Stimulated activated CD8-positive, alpha-beta memory T cell treated with anti-CD3 and anti-CD28 coated beads, Interleukin-12 subunit alpha, Interleukin-12 subunit beta, amount 100 ng/mL, for 4 hours (primary cell): ENCODE measurements at places on chromosomes 4 and X.

GRCh38 chr4:83408908-83409307, 46.7 kb downstream of the HELQ start:
- no peak for DNase-seq

DNA sequence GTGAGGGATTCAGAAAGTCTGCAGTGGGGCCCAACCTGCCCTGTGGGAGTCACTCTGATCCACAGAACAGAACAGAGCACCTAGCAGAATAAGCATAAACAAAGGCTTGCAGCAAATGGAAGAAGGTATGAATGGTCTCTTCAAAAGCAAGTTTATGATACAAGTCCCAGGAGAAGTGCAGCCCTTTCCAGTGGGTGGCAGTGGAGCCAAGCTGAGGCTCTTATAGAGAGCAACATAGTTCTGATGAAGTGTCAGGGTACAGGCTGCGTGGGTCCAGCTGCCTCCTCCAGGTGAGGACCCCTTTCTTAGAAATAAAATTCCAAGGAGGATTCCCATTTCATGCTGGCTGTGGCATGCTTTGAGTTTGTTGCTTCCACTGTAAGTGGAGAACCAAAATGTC, 88.8 kb upstream of the PAK3 start:
- DNase-seq, result no peak

GRCh38 chr4:158965226-158965625, 137.7 kb upstream of the RAPGEF2 start:
- no peak for DNase-seq

- DNase-seq, result no peak
Observed at GRCh38 chr4:185734214-185734613, 77.8 kb downstream of the SORBS2 start.

- DNase-seq, result no peak
Observed at GRCh38 chr4:15182600-15183220, 180.4 kb downstream of the CPEB2 start.

DNA sequence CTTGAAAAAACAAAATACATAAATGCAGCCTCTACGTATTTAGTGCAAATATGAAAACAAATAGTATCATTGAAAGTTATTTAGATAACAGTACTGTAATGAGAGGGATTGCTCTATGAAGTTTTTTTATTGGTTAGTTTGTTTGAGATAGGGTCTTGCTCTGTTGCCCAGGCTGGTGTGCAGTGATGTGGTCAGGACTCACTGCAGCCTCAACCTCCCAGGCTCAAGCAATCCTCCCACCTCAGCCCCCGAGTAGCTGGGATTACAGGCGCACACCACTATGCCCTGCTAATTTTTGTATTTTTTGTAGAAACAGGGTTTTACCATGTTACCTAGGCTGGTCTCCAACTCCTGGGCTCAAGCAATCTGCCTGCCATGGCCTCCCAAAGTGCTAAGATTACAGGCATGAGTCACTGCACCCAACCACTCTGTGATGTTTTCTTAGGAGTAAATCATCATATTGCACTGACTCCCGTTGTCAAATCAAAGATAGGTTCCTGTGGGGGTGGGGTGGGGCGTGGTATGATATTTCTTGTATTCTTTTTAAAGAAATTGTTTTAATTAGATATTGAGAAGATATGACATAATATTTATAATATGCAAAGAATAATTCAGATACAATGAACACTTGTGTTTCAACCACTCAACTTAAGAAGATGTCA, 75.8 kb downstream of the ATG4A start:
- no peak for DNase-seq

- no peak for DNase-seq
Observed at GRCh38 chrX:71859637-71860036, 51.0 kb upstream of the NHSL2 start.

- DNase-seq, result no peak
Observed at GRCh38 chrX:43682726-43683125, 26.6 kb downstream of the MAOA start.

GRCh38 chrX:143058120-143058519, 32.4 kb downstream of the SPANXN4 start:
- DNase-seq, result no peak

DNA sequence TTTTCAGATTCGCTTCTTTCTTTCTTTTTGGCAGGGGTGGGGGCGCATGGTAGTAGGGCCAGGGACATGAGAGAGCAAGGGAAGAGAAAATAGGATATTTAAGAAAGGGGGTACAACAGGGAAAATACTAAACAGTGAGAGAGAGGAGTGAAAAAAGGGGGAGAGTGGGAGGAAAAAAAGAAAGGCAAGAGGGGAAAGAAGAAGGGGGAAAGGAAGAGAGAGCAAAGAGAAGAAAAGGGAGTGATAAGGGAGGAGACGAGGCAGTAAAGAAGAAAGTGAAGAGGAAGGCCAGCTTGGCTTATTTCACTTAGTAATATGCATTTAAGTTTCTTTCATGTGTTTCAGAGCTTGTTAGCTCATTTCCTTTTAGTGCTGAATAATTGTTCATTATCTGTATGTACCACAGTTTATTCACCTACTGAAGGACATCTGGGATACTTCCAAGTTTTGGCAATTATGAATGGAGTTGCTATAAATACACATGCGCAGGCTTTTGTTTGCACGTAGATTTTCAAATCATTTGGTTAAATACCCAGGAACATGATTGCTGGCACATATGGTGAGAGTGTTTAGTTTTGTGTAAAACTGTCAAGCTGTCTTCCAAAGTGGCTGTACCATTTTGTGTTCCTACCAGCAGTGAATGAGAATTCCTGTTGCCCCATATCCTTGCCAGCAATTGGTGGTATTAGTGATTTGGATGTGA, 37.3 kb downstream of the CASP6 start:
- no peak for DNase-seq

GRCh38 chrX:33207056-33207455, 4.3 kb downstream of the DMD start:
- DNase-seq, result no peak

- no peak for DNase-seq
Observed at GRCh38 chr4:56871371-56871866, 36.3 kb upstream of the REST start.

- DNase-seq, result no peak
Observed at GRCh38 chr4:149999485-150000074, 78.7 kb upstream of the DCLK2 start.

- no peak for DNase-seq
Observed at GRCh38 chr4:159516556-159517140, 413.8 kb downstream of the RAPGEF2 start.

DNA sequence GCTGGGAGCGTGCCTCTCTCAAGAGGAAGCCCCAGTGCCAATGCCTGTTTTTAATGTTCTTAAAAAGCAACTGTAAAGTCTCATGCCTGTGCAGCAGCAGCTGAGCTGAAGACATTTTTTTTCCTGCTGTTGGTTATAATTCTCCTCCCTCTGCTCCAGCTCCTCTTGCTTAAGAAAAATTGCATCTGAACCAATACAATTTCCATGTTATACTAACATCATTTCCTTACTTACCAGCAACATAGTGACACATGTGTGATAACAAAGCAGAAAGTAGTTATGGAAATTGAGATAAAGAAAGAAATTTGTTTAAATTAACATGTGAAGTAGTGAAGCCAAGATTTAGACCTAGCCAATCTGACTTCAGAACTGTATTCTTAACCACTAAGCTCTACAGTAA, 101.4 kb downstream of the TBC1D19 start:
- DNase-seq, result no peak

DNA sequence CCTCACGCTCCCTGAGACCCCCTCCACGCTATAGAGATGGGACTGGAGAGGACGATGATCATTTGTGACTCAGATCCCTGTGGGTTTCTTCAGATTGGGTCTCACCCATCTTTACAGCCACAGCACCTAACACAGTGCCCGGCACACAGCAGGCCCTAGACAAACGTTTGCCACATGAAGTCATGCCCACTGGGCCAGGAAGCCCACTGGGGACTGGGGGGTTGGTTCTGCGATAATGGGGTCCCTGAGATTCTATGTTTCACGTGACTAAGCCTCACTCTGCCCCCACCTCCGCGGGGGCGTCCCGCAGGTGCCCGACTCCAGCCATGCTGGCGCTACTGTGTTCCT, 3.8 kb downstream of the SOD3 start:
- DNase-seq, result no peak

- no peak for DNase-seq
Observed at GRCh38 chr4:129532573-129532972, 436.6 kb downstream of the C4orf33 start.

GRCh38 chr4:176656108-176656507, 136.6 kb downstream of the VEGFC start:
- DNase-seq, result no peak

DNA sequence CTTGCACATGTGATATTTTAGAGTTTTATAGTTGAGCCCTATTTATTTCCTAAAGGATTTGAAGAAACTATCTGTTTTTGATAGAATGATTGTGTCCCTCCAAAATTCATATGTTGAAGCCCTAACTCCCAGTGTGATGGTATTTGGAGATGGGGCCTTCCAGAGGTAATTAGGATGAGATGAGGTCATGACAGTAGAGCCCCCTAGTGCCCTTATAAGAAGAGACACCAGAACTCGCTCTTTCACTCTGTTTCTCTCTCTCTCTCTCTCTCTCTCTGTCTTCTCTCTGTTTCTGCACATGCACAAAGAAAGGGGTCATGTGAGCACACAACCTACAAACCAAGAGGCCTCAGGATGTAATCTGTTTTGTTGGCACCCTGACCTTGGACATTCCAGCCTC, 921.9 kb upstream of the DIAPH2 start:
- DNase-seq, result no peak

- no peak for DNase-seq
Observed at GRCh38 chr4:46817806-46818205, 91.2 kb downstream of the COX7B2 start.

- DNase-seq, result no peak
Observed at GRCh38 chr4:167906851-167907250, 185.5 kb upstream of the ANXA10 start.

- DNase-seq, result no peak
Observed at GRCh38 chr4:183202523-183202922, 103.5 kb downstream of the WWC2 start.
